ENCODE measurements at places on chromosomes 7 and 10.

- no peak for DNase-seq
These were observed 64.5 kb upstream of the EEPD1 start for GRCh38 chr7:36088553-36088952.

DNA sequence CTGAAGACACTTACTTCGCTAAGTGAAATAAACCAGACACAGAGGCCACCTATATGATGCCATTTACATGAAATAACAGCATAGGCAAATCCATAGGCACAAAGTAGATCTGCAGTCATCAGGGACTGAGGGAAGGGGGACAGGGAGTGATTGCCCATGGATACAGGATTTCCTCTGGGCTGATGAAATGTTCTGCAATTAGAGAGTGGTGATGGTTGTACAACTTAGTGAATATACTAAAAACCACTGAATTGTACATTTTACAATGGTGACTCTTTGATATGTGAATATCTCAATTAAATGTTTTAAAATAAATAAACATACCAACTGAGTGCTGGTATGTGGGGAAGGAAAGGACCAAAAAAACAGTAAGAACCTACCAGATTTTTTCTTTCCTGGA, 20.4 kb downstream of the PPA1 start:
- DNase-seq = no peak

DNA sequence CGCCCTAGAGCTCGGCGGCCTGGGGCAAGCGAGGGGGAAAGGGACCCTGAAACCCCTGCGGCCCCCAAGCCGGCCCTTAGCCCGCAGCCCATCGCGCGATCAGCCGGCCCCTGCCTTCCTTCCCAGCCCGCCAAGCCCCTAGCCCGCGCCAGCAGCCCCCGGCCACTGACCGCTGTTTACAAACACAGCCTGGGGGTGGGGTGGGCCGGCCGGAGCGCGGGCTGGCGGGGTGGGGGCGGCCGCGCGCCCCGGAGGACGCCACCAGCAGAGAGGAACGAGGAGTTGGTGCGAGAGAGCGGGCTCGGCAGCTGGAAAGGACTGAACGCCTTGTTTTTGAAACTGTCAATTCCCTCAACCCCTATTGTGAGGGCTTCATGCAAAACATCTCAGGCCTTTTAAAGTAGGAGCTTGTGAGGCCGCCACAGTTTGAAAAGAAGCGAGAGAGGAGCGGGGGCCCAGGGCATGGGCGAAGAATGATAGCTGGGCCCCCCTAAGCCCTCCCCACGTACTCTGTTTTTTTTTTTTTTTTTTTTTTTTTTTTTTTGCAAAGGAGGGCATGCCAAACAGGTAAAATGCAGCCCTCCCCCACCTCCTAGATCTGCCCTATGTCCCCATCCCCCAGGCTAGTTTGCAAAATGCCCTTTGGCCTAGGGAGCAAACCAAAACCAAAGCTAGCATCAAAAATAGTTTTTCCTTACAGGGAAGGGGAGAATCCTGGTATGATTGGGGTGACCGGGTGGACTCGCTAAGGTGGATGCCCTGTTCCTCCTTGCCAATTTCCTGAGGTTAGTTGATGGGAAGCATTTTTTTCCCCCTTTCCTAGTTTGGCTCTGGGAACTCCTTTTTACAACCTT, 15.0 kb downstream of the SKIDA1 start:
- no peak for DNase-seq

GRCh38 chr7:132492823-132493445, 83.3 kb downstream of the PLXNA4 start:
- no peak for DNase-seq

DNA sequence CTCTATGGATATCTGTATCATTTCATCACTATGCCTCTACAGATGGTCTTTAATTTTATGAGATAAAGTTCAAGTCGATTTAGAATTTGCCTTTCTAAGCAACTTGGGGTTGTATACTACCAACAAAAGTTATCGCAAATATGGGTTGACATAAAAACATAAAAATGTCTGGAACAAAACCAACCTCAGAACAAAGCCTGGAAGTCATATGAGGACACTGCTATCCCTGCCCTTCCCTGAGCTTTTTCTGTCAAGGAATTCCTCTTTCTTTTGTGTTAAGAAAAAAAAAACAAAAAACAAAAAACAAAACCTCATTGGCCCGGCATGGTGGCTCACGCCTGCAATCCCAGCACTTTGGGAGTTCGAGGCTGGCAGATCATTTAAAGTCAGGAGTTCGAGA, 319.3 kb downstream of the CAMK1D start:
- DNase-seq = no peak

DNA sequence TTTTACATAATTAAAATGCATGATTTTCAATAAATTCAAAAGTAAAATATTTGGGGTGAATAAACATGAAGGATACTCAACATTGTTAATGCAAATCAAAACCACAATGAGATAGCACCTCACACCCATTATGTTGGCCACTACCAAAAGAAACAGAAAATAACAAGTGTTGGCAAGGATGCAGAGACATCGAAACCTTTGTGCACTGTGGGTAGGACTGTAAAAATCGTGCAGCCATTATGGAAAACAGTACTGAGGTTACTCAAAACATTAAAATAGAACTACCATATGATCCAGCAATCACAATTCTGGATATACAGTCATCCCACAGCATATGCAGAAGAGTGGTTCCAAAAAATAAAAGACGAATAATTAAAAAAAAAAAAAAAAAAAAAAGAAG, 13.1 kb downstream of the EZH2 start:
- no peak for DNase-seq

- no peak for DNase-seq
These were observed 115.6 kb downstream of the GLRX3 start for GRCh38 chr10:130251766-130252165.

GRCh38 chr10:126013489-126014281, 117.3 kb downstream of the FANK1 start:
- DNase-seq = peak; percentile 92

- DNase-seq = no peak
These were observed 243.8 kb downstream of the DNAJB9 start for GRCh38 chr7:108813251-108814014.

- no peak for DNase-seq
These were observed 112.4 kb upstream of the ADO start for GRCh38 chr10:62692085-62692484.

GRCh38 chr10:63206997-63207811, 74.1 kb downstream of the NRBF2 start:
- DNase-seq = peak; percentile 90

- peak; percentile 63 for DNase-seq
These were observed 15.6 kb downstream of the ELN start for GRCh38 chr7:74043523-74043951.

DNA sequence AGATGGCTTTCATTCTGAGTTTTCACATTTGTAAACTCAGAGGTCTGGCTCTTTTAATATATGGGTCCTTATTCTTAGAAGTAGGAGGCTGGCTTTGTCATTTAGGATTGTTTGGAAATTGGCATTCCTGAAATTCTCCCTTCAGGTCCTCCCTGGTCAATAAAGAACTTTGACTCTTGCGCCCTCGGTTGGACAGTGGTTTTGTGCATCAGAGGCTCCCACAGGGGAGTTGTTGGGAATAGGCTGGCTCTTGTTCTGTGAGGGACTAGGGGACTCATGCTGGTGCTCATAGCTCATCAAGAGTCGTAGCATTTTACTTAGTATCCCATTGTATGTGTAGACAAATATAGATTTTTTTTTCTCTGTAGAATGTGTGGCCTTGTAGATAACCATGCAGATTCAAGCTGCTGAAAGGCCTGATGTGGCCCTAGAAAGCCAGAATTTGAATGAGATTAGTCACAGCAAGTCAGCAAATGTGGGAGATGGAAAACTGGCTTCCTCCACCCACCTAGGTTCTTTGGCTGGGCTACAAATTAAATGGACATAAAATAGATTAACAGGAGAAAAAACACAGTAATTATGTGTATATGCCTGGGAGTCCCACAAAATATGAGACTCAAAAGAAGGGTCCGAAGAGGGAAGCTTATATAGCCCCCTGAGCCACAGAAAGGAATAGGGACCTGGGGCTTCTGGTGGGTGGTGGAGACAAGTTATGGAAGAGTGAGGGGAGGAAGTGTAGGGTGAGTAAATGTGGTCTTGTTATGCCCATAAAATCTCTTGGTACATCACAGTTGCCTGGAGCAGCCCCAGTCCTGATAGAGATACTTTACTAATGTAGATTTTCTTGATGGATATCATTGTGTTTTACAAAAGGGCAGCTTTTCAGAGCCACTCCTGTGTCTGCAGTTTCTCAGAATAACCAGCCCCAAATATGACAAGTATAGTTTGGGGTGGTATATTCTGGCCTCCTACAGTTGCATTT, 94.6 kb upstream of the BTBD16 start:
- peak; percentile 25 for DNase-seq

DNA sequence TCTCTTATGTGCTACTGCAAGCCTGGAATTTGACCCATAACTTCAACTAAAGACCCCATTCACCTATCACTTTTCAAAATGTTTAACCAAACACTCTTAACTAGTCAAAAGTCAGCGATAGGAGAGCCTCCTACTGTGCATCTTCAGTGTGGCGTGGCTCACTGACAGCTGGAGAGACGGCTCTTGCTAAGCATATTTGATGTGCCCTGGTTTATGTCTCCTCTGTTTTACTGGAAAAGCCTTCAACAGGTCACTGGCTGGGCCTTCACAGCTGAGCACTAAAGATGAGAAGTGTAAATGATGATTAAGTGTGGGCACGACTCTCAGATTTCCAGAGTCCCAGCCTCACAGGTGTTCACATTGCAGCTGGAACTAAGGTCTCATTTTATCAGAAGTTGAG, 472.1 kb downstream of the SEMA3D start:
- DNase-seq = no peak

GRCh38 chr10:95214793-95215192, 20.8 kb downstream of the ACSM6 start:
- peak; percentile 56 for DNase-seq

DNA sequence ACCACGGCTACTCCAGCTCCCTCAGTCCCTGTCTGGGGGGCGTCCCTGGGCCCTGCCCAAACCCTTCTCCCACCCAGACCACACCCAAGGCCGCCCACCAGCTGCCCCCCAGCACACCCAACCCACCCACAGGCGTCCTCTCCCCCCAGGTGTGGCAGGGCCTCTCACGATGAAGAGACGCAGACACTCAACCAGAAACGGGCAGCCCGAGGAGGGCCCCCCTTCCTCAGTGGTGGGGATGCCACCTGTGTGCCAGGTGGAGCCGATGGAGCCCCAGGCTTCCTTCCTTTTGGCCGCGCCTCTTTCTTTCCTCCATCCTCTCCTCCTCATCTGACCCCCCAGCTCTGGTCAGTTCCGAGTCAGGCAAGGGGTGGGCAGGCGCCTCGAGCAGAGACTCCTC, 28.7 kb downstream of the ADGRA1 start:
- no peak for DNase-seq

DNA sequence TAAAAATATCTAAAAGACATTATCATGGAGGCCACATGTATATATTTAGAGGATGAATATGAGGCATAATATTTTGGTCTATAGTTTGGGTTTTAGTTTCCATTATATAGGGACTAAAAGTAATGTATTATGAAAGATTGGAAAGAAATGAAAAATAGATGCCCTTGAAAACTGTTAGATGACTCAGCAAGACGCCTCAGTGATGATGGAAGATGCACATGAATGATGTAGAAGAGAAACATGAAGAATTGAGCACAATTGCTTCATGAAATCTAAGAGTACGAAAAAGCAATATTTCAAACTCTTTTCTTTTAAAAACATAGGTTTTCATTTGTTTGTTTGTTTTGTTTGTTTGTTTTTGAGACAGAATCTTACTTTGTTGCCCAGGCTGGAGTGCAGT, 89.8 kb downstream of the ARL4A start:
- no peak for DNase-seq

DNA sequence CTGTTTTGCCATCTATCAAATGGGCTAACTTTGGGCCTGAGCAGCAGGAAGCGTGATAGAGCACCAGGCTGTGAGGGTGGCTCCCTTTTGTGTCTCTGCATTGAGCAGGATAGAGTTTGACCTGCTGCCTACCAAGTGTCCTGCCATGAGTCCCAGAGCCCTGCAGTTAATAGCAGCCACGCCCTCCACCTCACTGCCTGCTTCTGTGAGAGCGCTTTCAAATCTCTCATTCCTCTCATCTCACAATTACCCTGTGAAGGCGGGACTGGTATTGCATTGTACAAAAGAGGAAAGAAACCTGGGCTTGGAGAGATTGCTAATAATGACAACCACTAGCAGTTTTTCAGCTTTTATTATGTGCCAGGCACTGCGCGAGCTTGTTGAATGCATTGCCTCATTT, 39.9 kb downstream of the UNC5B start:
- DNase-seq = no peak

DNA sequence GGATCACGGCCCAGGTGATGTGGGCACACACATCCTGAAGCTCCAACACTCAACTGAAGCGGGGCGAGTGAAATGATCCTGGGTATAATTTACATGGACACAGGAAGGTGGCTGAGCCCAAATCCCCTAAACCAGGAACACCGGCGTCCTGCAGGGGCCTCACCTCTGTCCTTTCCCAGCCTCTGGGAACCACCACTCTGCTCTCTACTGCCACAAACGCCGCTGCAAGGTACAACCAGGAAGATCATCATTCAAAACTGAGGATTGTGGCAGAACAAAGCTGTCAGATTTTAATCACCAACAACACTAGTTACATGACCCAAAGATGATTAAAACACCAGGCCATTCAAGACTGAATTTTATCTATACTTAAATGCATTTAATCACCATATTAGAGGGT, 104.0 kb downstream of the DIP2C start:
- no peak for DNase-seq

GRCh38 chr10:112750427-112751167, 199.4 kb upstream of the TCF7L2 start:
- no peak for DNase-seq

GRCh38 chr10:37434091-37434490, 308.7 kb downstream of the ANKRD30A start:
- no peak for DNase-seq

GRCh38 chr7:154517768-154518167, 465.6 kb downstream of the DPP6 start:
- no peak for DNase-seq

DNA sequence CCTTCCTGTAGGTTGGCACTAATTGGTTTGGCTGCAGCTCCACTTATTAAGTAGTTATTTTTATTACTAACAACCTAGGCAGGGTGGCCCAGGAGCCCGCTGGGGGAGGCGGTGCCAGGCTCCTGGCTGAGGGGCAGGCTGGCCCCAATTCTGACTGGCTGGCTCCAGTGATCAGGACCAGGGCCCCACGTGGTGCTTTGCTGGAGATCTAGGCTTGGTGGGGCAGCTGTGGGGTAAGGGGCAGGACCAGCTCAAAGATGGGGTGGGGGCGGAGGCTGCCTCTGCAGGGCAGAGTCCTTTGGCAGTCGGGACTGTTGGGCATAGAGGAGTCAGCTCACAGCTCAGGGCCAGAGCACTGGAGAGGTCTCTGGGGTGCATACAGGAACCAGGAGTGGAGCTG, 2.4 kb downstream of the ASL start:
- no peak for DNase-seq

GRCh38 chr7:105493196-105493922, 28.7 kb downstream of the PUS7 start:
- no peak for DNase-seq

- peak; percentile 42 for DNase-seq
These were observed 46.9 kb upstream of the GPAM start for GRCh38 chr10:112230325-112230988.

DNA sequence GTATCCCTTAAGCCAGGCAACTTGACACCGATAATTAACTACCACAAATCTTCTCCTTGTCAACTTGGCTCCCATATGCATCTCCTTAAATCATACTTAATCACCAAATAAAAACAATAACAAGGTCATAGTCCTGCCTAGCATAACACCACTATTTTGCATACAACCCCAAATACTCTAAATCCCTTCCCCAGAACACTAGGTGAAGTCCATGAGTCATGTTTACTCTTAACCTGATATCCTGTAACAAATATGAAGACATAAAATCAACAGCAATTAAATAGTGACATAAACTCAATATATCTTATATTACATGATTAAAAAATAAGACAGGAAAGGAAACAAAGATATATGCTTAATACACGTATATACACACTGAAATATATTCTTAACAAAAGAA, 362.0 kb downstream of the ETV1 start:
- no peak for DNase-seq

Measured in fibroblast of mammary gland (primary cell).